ENCODE measurements at places on chromosomes 6 and 20.

DNA sequence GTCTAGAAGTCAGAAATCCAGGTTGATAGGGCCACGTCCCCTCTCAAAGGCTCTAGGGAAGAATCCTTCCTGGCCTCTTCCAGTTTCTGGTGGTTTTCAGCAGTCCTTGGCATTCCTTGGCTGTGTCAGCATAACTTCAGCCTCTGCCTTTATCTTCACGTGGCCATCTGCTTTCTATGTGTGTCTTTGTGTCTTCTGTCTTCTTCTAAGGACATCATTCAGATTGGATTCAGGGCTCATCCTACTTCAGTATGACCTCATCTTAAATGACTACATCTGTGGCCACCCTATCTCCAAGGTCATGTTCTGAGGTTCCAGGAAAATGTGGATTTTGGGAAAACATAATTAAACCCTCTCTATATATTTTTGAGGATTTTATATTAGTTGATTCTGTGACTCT lies 23.0 kb downstream of the C6orf89 start:
- no peak for DNase-seq

DNA sequence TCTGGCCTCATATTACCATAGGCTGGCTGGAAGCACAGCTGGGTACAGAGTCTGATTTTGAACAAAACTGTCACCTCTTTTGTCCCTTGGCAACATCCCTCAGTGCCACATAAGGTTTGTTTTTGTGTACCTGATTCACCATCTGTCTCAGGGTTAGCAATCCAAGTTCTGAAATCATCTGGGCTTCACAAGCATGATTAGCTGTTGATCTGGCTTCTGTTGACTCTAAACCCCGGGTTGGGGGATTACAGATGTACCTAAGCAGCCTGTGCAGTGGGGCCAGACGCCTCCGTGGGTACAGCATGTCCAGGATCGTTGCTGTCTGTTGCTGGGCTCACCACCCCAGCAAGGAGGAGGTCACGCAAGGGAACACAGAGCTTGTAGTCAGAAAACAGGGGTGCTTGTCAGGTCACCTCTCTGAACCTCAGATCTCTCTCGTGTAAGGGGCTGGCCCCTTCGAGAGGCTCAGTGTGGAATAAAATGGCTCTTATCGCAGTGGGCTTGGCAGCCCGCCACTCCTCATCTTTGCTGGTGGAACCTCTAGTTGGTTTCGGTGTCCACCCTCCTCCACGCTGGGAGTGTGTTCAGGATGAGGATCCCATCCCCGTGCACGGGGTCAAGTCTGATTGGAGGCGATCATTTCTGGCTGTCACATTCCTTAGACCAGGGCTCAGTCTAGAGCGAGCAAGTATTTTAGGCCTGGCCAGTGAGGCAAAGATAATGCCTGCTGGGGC lies 39.2 kb upstream of the ZNF831 start:
- DNase-seq = no peak

DNA sequence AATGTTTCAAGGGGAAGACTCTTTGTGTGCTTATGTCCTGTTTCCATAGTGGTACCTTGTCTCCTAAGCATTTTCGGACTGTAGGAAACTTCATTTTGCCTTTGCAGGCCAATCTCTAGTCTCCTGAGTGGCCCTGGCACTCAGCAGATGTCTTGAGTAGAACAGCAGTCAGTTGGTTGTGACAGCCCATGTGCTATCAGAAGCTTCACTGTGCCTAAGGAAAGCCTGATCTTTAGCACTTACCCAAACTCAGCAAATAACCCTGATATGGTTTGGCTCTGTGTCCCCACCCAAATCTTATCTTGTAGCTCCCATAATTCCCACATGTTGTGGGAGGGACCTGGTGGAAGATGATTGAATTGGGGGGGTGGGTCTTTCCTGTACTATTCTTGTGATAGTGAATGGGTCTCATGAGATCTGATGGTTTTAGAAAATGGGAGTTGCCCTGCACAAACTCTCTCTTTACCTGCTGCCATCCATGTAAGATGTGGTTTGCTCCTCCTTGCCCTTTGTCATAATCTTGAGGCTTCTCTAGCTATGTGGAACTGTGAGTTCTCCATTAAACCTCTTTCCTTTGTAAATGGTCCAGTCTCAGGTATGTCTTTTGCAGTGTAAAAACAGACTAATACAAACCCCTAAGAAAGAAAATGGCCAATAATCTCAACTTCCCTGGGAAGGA lies 15.9 kb upstream of the SRPK1 start:
- no peak for DNase-seq

GRCh38 chr6:156416391-156416790 lies 360.8 kb upstream of the ARID1B start:
- DNase-seq = no peak

DNA sequence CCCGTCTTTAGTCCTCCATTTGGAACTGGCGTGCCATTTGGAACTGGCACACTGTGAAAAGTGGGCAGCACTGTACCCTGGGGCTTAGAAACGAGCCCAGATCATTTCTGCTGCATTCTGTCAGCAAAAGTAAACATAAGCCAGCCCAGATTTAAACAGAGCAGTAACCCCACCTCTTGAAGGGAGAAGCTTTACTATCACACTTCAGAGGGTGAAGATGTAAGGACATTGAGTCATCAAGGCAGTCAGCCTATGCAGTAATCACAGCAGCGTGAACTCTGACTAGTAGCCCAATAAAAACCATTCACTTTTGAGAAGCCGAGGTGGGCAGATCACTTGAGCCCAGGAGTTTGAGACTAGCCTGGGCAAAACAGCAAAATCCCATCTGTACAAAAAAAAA lies 216.9 kb downstream of the EYA2 start:
- DNase-seq = no peak

DNA sequence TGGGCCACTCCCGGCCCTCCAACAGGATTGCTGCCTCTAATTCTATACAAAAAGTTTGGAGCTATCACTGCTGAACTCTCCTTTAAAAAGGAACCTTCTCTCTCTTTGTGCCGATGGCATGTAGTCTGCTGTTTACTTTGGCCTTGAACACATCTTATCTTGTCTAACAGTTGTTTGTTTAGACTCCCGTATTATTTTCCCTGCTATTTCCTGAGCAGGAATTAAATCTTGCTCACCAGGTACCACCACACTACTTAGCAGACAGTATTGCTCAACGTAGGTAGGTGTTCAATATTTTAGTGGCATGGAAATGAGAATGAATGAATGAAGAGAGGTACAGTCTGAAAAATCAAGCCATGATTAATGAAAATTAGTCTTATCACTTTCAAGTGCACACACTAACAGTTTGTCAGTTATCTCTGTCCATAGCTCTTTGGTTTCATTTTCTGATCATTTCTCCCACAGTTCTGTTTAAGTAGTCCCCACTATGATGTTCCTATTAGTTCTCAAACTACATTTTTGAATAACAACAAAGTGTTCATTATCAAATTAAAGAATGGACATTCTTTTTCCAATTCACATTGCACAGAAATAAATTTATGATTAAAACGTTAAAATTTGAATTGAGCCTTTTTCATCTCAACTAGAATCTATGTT lies 6.8 kb upstream of the HEY2 start:
- DNase-seq = no peak

- no peak for DNase-seq
These were observed 614 bp upstream of the TMEM242 start for GRCh38 chr6:157323966-157324300.

DNA sequence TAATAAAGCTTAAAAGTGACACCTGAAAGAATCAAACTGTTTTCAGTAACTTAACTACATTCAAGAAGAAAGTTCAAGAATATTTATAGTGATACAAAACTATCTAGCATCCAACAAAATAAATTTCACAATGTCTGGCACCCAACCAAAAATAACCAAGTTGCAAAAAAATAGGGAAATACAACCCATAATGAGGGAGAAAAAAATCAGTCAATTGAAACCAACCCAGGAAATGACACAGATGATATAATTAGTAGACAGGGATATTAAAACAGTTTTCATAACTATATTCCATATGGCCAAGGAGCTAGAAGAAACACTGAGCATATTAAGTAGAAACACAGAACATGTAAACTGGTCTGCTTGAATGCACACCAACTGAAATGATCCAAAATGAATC lies 120.2 kb upstream of the BEND3 start:
- no peak for DNase-seq
